Fibroblast of the aortic adventitia (primary cell): ENCODE measurements at places on chromosomes 3 and 15. TPM values are rescaled to one million over a fixed set of nuclear protein-coding genes. Genes with fewer than 3 reads are reported as not detected.

EPHA6 gene
- total RNA-seq, result not detected in 2 replicates

CIDEC gene
- not detected in 2 replicates for total RNA-seq

THRB gene
- 4.7 and 8.7 TPM in 2 replicates for total RNA-seq

LSAMP gene
- total RNA-seq, result 9.8 and 10.7 TPM in 2 replicates

ALG1L2 gene
- total RNA-seq, result 0.54 TPM in 1 of 2 replicates, not detected in the other

ZNF80 gene
- not detected in 2 replicates for total RNA-seq

PLD1 gene
- 10.1 and 23.1 TPM in 2 replicates for total RNA-seq

GXYLT2 gene
- total RNA-seq, result 47.8 and 59.7 TPM in 2 replicates

GRCh38 chr3:105584003-105584790, 217.5 kb downstream of the ALCAM start:
- peak; percentile 16 for DNase-seq

GRCh38 chr3:22942981-22943380, 260.1 kb upstream of the UBE2E2 start:
- no peak for DNase-seq

- no peak for DNase-seq
Observed at GRCh38 chr3:125440970-125441369, 65.8 kb upstream of the ZNF148 start.

GRCh38 chr15:79430901-79431635, 1.1 kb upstream of the MINAR1 start:
- DNase-seq, result peak; percentile 6

GRCh38 chr3:100289339-100289738, 28.5 kb downstream of the TBC1D23 start:
- DNase-seq, result peak; percentile 10

- no peak for DNase-seq
Observed at GRCh38 chr3:57768595-57768994, 12.5 kb downstream of the SLMAP start.

GRCh38 chr3:39104961-39105686, 2.3 kb downstream of the GORASP1 start:
- DNase-seq, result no peak
